ENCODE measurements at places on chromosomes 6 and 20.

- DNase-seq: no peak
These were observed 27.4 kb upstream of the BMP2 start for GRCh38 chr20:6740096-6740495.

DNA sequence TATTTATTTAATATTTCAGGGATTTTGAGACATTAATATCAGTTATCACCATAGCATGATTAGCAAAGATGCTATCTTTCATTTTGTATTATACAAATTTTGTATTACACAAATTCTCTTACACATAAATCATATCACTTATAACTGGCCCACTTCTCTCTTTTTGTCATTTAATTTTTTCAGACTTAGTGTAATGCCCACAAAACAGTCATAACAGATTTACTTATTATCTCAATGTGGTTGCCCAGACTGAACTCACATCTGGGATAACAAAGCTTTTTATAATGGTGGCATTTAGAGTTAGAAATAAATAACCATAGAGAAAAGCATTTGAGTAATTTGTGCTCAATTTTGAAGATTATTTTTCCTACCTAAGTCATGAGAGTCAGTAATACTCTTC is 148.3 kb downstream of the TFAP2B start:
- DNase-seq: no peak

DNA sequence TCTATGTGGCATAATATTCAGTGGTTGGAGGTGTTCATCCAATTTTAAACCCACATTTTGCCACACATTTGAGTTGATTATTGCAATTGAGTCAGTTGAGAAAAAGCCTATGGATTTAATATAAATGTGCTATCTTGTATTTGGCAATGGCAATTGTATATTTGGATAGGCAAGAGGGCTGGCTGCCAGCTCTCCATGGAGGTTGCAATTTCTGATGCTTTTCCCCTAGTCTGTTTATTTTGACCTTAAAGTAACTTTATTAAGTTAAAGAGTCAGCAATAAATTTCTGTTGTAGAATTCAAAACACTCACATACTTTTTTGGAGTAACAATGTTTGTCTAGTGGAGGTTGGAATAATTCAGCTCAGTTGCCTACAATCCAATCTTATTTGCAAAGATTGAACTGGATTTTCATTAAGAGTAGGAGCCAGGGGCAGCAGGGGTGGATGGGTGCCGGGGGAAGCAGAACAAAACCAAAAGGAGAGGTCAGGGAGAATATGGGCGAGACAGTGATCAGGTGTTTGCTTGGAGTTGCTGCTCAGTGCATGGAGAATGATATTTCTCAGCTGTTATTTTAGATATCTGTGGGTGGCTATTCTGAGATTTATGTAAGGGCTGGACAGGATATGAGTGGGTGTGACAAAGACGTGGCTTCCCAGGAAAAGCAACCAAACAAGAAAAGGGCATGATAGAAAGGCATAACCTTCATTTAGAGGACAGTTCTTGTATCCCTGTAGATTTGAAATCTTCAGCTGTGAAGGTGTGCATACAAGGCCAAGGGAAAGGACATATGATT is 163.0 kb downstream of the HDGFL1 start:
- DNase-seq: no peak

- DNase-seq: peak; percentile 96
These were observed at the start of gene ACSS2 for GRCh38 chr20:34876406-34877282. Gene ACSS2 (plus strand): TSS chr20:34876612. CDS start chr20:34876646, 34 bp downstream.

DNA sequence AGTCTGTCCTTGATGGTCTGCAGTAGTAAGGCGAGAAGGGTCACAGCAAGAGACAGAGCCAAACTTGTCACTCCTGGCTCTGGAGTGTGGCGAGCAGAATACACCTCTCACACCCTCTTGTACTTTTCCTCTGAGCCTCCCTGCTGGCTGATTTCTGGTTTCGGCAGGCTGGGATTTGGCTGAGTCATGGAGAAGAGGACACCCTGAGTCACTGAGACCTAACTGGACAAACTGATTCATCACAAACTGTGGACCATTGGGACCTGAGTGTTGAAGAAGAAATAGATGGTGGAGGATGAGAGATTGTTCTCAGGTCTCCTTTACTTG is 101.7 kb downstream of the F13A1 start:
- no peak for DNase-seq

Data from tongue (tissue), 3 donors.